Foreskin melanocyte (primary cell): ENCODE measurements at places on chromosomes 16 and 17.

DNA sequence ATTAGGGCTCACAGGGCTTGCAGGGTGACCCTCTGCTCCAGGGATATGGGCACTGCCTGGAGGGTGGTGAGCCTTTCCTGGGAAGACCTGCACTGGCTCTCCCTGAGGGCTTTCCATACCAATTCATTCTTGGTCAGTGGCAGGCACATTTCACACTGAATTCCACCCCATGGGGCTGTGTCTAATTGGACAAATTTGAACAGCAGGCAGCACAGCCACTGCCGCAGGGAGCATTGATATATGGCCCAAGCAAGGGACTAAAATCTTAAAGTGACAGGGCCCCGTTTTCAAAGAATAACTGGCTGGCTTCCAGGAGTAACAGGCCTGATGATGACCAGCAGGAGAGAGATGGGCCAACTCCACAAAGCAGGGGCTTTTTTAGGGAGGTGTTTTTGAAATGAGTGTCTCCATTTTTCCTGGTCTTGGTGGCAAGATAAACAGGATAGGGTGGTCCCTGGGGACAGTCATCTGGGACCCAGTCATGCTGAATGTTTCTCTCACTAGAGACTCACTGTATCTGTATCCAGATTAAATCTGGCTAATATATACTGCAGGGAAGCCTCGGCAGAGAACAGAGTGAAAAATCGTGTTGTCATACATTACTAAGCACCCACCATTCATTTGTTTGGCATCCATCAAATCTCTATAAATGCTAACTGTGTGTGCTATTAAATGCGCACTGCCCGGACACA lies 74.1 kb upstream of the TBX2 start:
- DNase-seq: peak; percentile 60

DNA sequence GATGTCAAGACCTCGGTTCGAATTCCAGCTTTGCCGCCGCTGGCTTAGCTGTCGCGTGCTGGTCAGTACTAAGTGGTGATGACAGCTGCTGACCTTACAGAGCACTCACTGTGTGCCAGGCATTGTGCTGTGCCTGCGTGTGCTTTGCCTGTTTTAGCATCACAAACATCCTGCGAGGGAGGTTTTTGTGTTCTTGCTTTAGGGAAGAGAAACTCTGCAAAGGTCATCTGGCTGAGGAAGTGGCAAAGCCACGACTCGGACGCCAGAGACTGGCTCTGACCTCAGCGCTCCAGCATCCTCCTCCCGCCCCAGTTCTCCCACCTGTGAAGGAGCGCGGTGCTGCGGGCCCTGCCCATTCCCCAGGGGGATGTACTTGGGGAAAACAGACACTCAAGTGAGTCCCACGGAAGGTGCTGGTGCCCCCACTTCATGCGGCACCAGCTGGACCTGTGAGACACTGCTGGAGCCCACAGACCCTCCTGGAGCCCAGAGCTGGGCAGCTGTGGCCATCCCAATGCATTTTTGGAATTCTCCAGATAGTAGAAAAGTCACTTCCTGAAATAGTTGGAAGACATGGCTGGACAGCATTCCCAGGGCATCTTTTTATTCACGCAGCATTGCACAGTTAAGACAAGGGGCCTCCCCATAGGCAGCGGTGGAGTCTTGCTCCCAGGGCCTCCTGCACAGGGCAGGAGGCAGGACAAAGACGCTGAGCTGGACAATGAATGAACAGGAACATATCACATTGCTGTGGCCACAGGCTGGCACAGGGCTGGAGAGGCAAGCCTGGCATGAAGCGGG lies 20.0 kb upstream of the HERPUD1 start:
- DNase-seq: peak; percentile 21

- no peak for DNase-seq
Measured at GRCh38 chr16:11534262-11534661, 52.5 kb downstream of the LITAF start.

- DNase-seq: no peak
Measured at GRCh38 chr16:68893710-68894705, 50.7 kb downstream of the TANGO6 start.

DNA sequence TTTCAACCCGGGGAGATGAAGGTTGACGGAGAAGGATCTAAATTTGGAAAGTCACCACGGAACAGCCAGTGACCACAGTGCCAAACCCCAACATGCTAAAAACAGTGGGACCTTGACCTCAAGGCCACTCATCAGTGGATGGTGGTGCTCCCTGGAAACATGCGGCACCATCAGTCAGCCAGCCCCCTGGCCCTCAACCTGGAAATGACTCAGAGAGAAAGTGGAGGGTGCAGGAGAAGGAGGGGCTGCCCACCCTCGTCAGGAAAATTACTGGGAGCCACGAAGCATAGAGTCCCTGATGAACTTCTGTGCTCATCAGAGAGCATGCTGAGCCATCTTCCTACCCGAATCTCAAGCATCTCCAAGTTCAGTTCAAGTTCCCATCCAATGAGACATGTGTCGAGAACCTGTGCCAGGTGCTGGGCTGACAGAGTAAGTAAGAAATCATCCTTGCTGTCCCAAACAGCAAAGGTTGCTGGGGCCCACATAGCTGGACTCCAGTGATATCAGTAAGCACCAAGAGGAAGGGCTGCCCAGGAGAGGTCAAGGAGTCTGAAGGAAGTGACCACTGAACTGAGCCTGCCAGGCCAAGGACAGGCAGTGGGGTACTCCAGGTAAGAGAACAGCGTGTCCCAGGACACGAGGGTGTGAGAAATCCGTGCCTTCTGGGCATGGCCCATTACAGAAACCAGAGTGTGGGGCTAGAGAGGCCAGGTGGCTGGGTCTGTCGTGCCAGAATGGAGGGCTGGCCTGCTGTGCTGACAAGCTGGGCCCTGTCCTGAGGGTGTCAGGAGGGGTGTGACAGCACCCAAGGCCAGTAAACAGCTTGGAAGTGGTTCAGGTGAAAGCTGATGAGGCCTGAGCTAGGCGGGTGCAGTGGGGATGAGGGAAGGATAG lies 5.2 kb downstream of the PECAM1 start:
- DNase-seq: no peak

- no peak for DNase-seq
Measured at GRCh38 chr17:63694950-63695773, 4.8 kb downstream of the LIMD2 start.

DNA sequence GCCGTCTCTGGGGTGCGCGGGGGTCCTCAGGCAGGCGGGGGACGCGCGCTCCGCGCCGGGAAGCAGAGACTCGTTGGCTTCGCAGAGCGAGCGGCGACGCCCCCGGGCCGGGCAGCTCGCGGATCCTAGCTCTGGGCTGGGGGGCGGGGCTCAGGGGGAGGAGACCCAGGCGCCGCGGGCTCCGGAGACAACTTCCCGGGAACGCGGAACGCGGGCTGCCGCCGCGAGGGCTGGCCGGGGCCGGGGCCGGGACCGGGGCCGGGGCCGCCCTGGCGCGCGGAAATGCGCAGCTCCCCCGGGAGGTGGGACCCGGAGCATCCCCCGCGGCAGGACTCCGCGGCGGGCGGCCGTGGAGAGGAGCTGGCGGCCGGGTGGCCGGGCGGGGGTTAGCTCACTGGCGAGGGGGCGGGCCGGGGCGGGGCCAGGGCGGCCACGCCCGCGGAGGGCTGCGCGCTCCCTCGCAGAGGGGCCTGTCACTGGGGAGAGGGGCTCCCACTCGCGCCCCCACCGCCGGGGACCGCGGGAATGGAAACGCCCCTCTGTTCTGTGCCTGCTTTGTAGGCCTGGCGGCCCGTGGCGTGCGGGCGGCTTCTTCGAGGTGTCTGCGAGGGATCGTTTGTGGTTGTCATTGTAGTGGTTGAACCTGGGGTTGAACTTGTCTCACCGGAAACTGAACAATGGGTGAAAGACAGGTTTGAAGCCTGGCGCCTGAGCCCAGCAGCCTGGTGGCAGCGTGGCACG lies at the start of gene GAS7:
GAS7 (minus strand) TSS at position 98 of the 741 bp plus-strand sequence.
- peak; percentile 16 for DNase-seq

GRCh38 chr16:25135254-25135878 lies 23.8 kb downstream of the LCMT1 start:
- no peak for DNase-seq
